Neural progenitor cell (in vitro differentiated cells): ENCODE measurements at places on chromosomes 7 and 10.

- no peak for DNase-seq
These were observed 1.5 kb downstream of the GSDME start for GRCh38 chr7:24755541-24756407.

DNA sequence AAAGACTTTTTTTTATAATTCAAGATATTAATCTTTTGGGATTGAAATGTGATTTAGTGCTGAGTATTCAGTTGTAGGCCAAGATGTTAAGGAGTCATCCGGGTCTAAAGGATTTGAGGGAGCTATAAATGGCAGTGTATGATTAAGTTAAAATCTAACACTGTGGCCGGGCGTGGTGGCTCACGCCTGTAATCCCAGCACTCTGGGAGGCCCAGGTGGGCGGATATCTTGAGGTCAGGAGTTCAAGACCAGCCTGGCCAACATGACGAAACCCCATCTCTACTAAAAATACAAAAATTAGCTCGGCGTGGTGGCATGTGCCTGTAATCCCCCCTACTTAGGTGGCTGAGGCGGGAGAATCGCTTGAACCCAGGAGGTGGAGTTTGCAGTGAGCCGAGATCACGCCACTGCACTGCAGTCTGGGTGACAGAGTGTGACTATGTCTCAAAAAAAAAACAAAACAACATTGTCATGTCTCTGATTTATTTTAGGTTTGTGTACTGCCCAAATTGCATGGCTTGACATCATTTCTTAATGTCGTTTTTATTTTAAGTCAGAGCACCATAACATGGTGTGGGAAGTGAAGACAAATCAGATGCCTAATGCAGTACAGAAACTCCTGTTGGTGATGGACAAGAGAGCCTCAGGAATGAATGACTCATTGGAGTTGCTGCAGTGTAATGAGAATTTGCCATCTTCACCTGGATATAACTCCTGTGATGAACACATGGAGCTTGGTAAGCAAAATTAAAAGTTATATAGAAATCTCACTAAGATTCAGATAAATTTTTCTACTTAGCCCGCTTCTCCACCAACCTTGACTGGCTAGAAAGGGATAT, 10.7 kb downstream of the HBP1 start:
- no peak for DNase-seq

GRCh38 chr7:49500741-49501140, 272.7 kb upstream of the VWC2 start:
- no peak for DNase-seq

- DNase-seq: no peak
These were observed 155.5 kb downstream of the ZNF248 start for GRCh38 chr10:37701781-37702493.

DNA sequence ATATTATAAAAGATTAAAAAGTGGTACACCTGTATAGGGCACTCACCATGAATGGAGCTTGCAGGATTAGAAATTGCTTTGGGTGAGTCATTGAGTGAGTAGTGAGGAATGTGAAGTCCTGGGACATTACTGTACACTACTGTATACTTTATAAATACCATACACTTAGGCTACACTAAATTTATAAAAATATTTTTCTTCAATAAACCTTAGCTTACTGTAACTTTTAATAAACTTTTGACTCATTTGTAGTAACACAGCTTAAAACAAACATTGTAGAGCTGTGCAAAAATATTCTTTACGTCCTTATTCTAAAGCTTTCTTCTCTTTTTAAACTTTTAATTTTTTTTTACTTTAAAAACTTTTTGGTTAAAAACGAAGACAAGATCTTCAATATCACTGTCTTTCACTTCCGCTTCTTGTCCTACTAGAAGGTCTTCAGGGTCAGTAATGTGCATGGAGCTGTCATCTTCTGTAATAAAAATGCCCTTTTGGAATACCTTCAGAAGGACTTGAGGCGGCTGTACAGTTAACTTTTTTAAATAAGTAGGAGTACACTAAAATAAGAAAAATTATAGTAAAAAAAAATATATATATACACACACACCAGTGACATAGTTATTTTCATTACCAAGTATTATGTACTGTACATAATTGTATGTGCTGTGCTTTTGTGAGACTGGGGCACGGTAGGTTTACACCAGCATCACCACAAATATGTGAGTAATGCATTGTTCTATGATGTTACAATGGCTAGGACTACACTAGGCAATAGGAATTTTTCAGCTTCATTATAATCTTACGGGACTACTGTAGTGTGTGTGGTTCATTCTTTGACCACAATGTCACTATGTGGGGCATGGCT, 3.5 kb downstream of the STK31 start:
- no peak for DNase-seq

DNA sequence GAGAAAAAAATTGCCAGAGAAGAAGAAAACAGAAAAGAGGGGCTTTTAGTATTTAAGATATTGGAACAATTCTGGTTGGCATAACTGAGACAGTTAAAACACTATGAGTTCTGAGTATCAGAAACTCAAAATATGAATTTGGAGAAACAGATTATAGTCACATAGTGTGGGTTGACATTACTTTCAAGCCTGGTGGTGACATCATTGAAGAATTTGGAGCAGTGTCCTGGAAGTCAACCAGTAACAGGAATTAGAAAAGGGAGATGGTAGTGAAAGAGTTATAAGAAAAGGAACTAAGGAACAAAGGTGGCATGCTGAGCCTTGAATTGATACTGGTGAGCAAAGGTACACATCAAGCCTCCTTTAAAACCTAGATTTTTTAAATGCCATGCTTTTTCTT, 88.2 kb downstream of the ZNF438 start:
- DNase-seq: no peak

DNA sequence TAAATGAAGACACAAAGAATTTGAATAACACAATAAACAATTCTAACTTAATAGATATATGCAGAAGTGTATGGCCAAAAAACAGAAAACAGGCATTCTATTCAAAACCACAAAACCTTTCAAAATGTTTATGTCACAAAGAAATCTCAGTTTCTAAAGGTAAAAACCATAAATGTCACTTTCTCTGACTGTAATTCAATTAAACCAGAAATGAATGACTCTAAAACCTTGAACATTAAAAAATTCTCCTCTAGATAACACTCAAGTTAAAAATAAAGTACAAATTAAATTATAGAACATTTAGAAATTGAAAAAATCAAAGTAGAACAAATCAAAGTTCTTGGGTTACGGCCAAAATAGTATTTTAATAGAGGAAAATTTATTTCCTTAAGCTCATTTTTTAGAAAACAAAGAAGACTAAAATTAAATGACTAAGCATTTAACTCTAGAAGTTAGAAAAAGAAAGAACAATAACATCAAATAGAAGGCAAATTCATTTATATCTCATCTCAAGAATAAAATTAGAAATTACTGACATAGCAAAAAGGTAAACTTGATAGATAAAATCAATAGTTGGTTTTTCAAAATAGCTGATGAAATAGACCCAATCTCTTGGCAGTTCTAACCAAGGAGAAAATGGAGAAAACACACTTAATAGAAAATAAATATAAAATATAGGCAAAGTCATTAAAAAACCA, 198.8 kb downstream of the TEX36 start:
- DNase-seq: no peak

- DNase-seq: no peak
These were observed 34.6 kb upstream of the PDE1C start for GRCh38 chr7:32104766-32105165.

GRCh38 chr7:116582806-116583444, 58.1 kb downstream of the CAV1 start:
- no peak for DNase-seq

DNA sequence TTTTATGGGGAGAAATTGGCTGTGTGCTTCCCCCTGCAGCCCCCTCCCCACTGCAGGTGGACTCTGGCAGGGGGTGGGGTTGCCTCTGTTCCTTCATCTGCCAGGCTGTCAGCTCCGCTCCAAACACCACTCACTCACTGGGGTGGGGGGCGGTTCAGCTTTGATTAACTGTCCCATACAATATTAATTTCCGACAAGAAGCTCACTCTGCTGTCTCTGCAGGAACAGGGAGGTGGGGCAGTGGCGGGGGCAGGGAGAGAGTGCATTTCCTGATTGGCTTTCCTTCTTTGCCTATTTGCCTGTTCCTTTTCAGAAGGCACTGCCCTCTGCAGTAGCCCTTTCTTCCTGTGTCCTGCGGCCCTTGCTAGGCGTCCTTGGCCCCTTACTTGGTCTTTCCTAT, 500.8 kb downstream of the PLXNA4 start:
- no peak for DNase-seq

DNA sequence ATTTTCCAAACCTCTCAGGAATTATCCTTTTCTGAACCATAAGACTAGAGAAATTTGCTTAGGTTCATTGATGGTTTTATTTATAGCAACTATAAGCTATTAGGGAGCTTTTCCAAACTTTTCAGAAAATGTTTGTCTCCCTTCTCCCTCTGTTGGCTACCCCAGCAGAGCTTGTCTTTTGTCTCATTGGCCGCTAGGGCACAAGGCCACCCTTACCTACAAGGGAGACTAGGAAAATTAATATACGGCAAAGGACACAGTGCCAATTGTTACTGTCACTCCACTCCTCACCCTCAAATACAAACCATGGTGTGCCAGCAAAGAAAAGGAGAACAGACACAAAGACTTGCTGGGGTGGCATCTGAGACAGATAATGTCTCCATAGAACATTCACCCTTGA, 471.4 kb downstream of the XPNPEP1 start:
- no peak for DNase-seq

DNA sequence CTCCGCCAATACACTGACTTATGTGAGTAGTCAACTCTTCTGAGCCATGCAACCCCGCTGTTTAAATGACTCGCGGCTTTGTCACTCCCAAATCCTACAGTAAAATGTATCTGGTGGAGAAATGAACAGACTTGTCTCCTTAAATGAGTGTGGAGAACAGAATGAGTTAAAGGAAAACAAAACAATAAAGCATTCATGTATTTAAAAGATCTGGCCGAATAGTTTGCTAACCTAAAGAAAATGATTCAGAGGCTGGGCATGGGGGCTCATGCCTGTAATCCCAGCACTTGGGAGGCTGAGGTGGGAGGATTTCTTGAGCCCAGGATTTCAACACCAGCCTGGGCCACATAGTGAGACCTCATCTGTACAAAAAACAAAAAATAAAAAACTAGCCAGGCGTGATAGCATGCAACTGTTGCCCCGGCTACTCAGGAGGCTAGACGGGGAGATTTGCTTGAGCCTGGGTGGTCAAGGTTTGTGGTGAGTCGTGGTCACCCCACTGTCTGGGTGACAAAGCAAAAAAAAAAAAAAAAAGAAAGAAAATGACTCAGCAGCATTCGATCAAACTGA, 86.5 kb upstream of the PFKP start:
- DNase-seq: no peak

- no peak for DNase-seq
These were observed 63.9 kb downstream of the PPP1R9A start for GRCh38 chr7:94971051-94971867.

- no peak for DNase-seq
These were observed 128.6 kb upstream of the PTPRZ1 start for GRCh38 chr7:121744319-121744718.

DNA sequence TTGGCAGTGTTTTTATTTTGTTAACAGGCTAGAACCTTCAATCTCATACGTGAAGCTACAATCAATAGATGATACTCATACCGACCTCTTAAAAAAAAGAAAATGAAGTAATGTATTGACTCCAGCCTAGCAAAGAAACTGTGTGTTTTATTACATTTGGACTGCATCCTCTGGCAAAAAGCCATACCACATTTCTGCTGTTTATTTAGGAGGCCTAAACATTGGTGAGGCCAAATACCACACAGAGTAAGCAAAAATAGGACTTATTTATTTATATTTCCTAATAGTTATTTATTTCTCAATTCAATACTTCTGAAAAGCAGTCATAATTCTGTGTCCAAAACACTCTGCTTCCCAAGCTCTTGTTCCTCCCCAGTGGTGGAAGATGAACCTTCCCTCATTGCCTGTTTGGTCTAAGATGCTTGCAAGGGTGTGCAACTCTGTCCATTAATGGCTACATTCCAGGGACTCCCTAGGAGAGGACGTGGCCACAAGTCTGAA, 398.8 kb upstream of the KLF6 start:
- no peak for DNase-seq

DNA sequence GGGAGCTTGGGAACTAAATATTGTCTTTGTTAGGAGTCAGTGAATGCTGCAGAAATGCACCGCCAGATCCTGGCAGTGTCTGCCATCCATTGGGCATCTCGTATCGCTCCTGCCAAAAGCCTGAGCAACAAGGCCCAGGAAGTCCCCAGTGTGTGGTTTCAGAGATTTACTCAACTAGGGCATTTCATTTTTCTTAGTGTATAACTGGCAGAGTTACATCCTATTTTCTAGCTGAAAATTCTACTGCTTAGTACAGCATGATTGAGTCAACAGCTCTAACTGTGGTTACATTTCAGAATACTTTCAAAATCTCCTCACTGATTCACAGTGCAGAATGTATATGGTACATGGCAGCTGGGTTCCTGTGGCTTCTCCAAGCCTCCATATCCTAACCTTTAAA, 95.8 kb upstream of the CREB5 start:
- no peak for DNase-seq

DNA sequence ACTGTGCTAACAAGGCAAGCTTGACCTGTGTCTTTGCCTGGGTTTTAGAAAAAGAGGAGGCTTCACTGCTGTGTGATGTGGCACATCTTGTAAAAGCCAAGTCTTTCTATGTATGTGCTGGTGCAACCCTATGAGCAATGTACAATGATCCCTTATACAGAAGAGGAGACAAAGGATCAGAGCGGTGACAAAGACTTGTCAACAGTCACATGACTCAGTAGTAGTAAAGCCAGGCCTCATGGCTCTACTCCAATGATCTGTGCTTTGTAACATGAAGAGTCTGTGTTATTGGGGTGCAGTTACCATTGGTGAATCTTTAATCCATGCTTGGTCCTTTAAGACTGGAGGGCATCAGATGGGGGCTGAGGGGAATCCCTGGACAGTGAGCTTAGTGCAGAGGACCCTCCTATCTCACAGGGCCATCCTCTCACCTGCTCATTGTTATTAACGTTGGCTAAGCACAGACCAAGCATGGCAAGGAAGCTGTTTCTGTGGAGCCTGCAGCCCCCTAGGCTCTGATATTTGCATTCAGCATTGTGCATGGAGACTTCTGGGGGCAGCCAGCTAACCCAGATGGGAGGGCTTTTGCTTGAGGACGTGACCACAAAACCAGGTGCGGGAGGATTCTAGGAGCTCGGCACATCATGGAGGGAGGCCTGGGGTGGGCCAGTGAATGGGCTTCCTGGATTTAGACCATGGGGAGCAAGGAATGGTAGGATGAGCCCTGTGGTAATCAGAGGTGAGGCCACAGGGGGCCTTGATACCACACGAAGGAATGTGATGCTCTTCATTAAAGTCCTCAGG, 308.8 kb upstream of the ZNF32 start:
- no peak for DNase-seq
